ENCODE measurements at places on chromosomes 3 and 15.

GRCh38 chr3:175386630-175387029 is 527.5 kb downstream of the NAALADL2 start:
- no peak for DNase-seq

DNA sequence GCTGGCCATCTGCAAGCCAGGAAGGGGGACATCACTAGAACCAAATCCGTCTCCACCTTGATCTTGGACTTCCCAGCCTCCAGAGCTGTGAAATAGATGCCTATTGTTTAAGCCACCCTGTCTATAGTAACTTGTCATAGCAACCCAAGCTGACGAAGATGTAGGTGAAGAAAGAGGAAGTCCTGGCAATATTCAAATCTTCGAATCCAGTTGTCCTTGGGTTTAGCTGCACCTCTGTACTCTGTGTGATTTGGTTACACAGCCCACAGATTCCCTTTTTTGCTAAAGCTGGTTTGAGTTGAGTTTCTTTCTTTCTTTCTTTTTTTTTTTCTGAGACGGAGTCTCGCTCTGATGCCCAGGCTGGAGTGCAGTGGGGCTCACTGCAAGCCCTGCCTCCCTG is 68.0 kb upstream of the XCR1 start:
- no peak for DNase-seq

DNA sequence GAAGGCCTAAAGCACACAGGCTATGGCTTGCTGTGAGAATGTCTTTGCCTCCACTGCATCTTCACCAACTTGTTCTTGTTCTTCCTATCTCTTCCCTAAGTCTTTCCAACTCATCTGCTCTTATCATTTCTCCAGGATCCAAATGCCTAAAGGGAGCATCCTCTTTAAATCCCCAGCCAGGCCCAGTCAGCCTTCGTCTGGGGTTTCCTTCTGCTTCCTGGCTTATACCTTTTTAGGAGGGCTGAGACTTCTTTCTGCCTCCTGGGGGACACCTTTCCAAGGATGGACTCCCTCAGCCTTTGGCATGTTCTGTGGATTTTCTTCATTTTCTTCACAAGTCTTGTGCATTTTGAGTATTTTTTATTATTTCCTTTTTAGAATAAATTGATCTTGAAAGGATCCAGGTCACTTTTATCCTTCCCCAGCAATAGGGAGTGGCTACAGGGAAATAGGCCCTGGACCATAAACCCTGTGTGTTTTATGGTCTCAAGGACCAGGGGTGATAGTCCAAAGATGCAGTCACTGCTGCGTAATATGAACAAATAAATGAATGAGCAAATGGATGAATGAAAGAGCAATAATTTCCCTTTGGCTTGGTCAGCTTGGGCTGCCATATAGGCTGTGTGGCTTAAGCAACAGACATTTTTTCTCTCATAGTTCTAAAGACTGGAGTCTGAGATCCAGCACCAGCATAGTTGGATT is 122.1 kb upstream of the LRIG1 start:
- no peak for DNase-seq

DNA sequence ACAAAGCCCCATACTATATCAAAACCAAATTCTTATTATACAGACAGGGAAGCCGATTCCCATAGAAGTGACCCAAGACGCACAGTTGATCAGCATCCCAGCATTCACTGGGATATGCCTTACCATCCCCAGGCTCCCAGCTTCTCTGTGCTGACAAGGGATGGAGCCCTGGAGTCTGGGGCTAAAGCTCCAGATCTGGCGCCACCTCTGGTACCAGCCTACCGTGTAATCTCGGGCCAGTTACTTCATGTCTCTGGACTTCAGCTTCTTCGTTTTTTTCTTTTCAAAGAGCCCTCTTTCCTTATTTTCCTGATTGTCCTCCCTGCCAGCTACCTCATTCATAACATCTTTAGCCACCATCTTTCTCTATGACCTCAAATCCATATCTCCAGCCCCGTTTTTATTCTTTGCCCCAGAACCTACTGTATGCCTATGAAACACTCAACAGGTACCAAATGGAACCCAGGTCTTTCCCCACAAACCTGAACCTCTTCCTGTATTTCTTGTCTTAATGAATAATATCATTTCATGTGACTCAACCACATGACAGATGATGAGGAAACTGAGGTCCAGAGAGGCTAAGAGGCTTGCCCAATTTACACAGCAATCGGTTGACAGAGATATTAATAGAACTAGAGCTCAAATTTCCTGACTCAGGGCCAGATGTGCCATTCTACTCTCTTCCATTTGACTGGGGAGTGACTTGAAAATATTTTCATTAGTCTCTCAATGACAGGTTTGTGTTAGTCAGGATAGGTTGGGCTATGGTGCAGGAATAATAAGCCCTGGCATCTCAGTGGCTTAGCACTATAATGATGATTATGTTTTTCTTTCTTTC is 85.4 kb upstream of the TLE3 start:
- no peak for DNase-seq

GRCh38 chr3:41518626-41519025 is 319.3 kb downstream of the CTNNB1 start:
- DNase-seq, result no peak

DNA sequence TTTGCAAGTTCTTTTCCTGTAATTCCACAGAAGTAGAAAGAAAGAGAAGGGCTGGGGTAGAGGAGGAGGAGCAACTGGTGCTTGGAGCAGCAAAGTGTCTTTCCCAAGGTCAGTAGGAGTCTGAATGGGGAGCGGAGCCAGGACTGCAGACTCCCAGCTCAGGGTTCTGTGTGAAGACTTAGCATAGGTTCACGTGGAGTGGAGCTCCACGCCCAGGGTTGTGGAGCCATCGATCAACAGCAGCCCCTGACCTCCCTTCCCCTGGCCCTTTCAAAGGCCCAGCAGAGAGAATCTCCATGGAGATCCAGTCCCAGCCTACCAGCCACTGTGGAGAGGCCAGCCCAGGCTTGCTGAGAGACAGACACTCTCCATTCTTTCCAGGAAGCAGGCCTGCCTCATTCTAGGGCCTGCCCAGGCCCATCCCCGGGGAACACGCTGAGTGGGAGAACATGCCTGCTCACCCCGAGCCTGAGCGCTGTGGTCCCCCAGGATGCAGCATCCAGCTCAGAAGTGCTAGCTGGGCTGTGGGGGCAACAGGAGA is 62.1 kb downstream of the CORO2B start:
- DNase-seq, result no peak

DNA sequence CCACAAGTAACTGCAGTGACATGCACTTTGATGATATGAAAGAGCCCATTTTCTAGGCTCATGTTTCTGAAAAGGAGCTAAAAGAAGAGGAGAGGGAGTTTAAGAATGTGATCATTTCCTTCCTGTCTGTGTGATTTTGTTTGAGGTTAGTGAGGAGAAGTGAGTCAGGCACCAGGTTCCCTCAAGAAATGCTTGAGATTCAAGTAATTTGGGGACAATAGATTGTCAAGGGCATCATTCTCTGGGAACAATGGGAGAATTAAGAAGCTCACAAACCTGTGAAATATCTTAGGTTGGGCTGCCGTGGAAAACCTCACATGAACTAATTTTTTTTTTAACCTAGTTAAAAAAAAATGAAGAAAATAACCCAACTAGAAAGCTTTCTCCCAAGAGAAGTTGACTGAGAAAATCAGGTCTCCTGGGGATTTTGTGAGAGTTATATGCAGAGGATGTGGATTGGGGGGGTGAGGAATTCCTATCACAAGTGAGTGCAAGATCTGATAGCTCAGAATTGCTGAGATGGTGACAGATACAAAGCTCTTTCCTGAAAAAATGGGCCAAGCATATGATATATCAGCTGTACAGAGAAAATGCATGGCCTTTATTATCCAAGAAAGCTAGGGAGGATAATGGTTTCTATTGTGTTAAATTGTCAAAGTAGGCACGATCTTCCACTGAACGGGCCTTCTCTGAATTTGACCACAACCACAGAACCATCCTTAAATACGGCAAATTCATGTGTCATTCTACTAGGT is 203.3 kb downstream of the FEZF2 start:
- no peak for DNase-seq

- no peak for DNase-seq
Measured at GRCh38 chr15:85530079-85530478, 149.7 kb downstream of the AKAP13 start.

GRCh38 chr3:16548721-16549120 is 35.2 kb upstream of the RFTN1 start:
- no peak for DNase-seq

GRCh38 chr3:171005648-171006047 is 20.9 kb downstream of the SLC2A2 start:
- DNase-seq, result no peak

DNA sequence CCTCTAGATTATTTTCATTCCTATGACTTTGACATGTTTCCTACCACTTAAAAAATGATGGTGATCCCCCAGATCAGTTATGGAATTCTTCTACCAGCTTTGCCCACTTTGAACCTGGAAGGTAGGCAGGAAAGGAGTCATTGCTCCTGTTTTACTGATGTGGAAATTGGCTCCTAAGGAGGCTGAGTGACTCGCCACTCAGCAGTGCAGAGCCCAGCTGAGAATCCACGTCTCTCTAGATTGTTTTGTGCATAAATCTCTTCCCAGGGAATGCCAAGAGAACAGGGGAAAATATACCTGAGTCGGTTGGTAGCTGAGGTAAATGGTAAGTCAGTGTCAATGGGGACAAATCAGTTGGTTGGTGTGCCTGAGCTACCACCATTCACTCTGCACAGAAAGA is 4.7 kb downstream of the LTF start:
- DNase-seq, result no peak

DNA sequence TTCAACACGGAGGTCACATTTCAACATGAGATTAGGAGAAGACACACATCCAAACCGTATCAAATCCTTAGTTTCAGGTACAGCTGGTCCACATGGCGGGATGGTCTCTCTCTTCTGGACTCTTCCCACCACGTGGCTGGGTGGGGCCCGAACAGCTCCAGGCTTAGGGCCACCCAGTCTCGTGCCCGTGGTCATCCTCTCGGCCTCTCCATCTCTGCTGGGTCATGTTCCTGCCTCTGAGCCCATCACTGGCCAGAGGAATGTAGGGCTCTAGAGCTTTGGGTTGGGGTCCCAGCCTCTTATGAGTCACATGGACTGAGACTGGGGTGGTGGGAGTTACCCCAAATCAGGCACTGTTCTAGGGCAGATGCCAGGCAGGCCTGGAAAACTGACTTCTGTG is 12.2 kb downstream of the SYNM start:
- no peak for DNase-seq

DNA sequence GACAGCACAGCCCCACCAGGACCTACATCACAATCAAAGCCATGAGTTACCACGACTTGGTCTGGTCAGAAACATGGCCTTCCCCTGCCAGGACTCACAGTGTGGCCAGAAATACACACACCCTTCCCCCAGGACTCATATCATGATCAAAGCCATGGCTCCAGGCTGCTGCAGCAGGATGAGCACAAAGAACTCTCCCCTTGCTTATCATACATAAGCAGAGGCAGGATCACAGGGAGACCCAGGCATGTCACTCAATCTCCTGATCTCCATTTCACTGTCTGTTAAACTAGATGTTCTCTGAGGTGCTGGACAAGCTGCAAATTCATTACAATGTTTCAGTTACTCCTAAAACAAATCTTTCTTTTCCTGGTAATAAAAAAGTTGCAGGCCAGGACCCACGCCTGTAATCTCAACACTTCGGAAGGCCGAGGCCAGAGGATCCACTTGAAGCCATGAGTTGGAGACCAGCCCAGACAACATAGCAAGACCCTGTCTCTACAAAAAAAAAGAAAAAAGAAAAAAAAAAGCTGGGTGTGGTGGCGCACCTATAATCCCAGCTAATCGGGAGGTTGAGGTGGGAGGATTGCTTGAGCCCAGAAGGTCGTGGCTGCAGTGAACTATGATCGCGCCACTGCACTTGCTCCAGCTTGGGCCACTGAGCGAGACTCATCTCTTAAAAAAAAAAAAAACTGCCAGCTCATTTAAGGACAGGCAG is 1.2 kb downstream of the PFKFB4 start:
- DNase-seq, result no peak

- no peak for DNase-seq
Measured at GRCh38 chr15:29756358-29757267, 65.7 kb downstream of the TJP1 start.

- no peak for DNase-seq
Measured at GRCh38 chr15:90011705-90012104, 10.6 kb downstream of the ZNF710 start.

DNA sequence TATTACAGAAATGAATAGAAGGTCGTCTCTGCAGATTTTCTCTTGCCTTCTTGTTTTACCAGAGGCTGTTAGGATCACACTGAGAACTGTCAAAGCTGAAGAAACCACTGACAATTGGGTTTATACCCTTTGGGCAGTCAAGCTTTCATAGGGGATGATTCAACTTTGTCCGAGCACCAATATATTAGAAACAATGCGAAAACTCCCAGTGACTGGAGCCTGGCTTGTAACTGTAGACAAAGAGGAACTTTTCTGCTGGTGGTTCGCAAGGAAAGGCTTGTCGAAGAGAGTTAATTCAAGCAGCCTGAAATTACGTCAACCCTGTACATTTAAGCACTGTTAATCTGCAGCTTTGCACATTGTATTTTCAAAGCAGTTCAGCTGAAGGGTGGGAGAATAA is 193.2 kb upstream of the ZNF385D start:
- DNase-seq, result no peak

GRCh38 chr3:4491855-4492207 is 1.3 kb upstream of the ITPR1 start:
- DNase-seq, result no peak

GRCh38 chr3:11283139-11283475 is 10.9 kb downstream of the ATG7 start:
- no peak for DNase-seq

DNA sequence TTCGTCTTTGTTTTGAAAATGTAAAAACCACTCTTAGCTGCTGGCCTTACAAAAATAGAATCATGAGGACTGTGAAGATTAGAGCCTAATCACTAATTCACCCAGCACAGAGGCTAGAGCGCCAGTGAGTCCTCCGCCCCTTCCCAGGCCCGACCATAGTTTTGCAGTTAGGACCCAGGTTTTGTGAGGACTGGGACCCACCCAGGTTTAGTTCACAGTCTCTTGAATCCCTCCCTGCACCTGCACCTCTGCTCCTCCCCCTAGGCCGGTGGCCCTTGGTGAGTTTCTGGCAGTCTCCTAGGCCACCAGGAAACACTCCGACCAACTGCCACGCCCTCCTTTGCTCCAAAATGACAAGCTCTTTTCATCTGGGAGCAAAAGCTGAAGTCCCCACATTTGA is 136.0 kb upstream of the CCDC54 start:
- no peak for DNase-seq

- no peak for DNase-seq
Measured at GRCh38 chr3:71973274-71974030, 188.5 kb upstream of the PROK2 start.

DNA sequence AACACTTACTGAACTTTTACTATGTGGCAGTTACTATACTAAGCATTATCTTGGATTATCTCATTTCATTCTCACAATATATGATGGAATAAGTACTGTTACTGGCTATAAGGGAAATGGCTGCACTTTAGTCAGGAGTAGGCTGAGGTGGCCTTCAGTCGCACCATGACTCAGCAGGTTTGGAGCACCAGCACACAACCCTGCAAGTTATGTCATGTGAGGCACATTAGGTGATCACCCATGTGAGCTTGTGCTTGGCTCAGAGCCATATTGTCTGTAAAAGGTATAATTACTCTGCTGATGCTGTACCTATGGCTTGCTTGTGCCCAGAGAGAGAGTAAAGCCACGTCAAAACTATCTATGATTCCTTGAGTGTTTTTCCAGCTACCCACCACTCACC is 54.1 kb upstream of the TIPARP start:
- DNase-seq, result no peak
